OCI-LY7 (cell line): ENCODE measurements at places on chromosomes 12 and 14.

DNA sequence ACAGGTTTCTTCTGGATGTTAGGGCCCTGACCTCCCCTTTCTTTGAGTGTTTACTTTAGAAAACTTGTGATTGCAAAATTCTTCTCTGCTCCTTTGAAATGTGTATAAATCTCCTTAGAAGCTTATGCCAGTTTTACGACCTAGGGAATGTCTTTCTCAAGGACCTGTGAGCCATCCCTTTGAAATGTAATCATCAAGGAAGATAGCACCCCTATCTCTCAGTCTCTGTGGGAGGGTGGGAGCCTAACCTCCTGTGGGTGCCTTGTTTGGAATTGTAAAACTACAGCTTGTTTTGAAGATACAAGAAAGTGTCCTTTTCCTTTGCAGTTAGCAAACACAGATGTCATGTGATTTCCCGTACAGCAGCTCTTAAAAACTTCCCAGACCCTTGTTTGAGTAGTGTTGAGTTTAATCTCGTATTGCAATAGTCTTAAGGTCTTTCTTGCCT, 3.3 kb downstream of the OR10AD1 start:
- no peak for DNase-seq

- peak; percentile 61 for DNase-seq
Observed at GRCh38 chr14:75522224-75522982, at the start of gene BATF. TSS of gene BATF (plus strand) at chr14:75522469. CDS start at chr14:75522683, 214 bp downstream.

- no peak for DNase-seq
Observed at GRCh38 chr12:111074559-111074958, 154.2 kb upstream of the MYL2 start.

DNA sequence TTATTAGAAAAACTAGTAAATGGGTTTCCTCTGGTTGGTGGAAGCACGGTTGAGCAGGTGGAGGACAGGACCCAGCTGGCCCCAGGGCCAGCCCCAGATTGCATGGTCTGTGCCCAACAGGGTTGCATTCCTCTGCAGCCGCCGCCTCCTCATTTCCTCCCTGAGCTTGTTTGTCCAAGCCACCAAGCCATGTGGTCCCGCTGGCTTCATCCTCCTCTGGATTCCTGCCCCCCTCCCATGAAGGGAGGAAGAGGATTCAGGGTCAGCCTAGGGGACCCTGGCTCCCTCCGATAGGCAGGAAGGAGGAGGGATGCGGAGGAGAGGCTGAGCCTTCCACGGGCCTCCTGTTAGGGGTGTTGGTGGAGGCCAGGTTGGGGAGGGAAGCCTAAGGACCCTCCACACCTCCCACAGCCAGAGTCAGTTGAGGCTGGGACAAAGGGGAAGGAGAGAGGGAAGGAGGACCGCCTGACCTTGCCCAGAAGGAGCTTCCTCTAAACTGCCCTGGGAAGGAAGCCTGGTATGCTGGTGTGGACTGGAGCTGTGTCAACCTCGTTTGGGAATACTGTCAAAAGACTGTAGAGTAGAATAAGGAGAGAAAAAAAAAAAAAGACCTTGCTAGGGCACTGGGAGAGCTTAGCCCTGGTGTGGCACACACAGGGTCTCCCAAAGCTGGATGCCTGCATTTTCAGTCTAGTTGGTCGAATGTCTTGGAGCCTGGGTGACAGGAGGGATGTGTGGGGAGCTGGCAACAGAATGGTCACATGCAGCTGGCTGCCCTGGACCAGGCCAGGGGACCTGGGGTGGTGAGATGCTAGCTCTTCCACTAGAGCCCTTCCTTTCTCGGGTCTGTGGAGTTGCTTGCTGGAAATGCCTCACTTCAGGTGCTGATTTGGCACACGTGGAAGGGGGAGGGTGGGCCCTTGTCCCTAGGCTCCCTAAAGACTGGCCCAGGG, 42.4 kb downstream of the PLEKHG3 start:
- DNase-seq: no peak

DNA sequence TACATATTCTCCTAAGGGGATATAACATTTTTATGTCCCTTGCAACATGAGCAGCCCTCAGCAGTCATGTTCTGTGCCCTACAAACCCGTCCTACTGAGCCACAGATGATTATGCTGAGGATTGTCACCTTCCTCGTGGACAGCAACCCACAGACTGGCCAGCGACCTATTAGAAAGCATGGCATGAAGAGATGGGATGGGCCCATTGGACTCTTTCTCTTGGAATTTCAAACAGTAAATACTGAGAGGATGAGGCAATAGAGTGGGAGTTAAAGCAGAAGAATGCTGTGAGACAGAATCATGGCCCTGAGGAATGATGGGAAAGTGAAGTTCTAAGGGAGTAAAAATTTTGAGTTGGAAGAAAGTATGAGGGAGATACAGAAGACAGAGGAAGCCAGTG, 149.9 kb upstream of the BTG1 start:
- no peak for DNase-seq

DNA sequence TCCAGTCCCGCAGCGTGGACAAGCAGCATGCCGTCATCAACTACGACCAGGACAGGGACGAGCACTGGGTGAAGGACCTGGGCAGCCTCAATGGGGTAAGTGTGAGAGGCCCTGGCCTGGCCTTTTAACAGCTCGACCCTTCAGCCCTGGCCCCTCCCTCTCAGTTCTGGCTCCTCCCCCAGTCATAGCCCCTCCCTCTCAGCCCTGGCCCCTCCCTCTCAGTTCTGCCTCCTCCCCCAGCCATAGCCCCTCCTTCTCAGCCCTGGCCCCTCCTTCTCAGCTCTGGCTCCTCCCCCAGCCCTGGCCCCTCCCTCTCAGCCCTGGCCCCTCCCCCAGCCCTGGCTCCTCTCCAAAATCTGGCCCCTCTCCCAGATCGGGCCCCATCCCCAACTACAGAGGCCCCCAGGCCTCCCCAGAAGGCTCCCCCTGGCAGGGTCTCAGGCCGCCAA, 11.2 kb downstream of the CEP170B start:
- DNase-seq: peak; percentile 43

DNA sequence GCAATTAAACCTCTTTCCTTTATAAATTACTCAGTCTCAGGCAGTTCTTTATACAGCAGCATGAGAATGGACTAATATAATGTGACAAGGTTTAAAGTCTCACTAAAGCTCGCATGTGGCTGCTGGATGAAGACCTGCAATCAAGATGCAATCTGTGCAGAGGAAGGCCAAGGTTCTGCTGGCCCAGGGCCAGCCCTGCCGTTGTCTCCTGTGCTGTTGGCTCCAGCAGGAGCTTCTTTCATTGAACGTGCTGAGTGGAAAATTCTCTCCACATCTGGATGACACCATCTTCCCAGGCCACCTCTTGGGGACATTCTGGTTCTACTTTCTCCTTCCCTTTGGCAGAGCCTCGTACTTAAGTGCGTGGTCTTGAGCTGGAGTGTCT, 742.2 kb downstream of the VRK1 start:
- DNase-seq: no peak

DNA sequence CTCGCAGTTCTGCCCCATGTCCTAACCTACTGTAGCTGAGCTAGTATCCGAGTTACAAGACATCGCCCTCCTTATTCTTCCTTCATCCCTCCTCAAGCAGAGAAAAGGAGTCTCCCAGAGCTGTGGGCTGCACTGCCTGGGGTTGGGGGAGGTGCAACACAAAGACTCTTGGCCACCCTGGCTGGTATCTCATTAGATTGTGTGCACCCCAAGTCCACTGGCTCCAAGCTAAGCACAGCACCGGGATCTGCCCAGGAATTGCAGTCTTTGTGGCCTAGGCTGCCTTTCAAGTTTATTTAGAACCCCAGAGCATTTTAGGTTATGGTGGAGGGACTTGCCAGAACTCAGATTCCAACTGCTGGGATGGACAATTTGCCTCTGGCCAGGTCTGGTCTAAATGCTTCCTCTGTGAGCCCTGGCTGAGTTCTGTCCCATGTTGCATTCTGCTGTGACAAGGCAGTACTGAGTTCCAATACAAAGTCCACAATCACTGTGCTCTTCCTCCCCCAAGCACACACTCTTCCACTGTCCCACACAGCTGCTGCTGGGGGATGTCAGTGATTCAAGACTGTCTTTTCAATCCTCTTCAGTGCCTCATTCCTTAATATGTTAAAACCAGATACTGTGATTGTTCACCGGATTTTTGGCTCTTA, 169.6 kb upstream of the CLEC14A start:
- no peak for DNase-seq
